ENCODE measurements at places on chromosomes 2 and 18.

DNA sequence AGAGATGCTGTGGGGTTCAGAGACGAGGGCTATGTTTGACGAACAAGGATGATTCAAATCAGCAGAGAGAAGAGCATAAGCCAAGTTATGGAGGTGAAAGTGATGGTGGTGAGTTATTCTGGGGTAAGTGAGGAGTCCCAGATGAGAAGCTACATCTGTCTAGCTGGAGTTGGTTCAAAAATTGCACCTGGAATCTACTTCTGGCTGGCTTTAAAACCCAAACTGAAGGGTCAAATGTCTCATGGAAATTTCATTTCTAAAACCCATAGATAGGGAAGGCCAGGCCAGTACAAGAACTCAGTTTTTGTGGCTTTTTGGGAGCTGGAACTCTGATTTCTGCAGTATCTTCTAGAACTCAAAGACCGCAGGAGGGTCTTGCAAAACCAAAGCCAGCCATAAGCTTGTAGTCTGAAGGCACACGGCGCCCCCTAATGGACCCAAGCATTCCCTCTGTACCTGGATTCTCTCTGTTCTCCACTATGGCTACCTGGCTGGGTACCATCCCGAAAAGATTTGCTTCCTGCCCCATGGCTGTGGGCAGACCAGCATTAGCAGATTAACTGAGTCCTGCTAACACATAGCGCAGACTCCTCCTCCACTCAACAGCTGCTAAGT is 229.1 kb upstream of the SLC14A2 start:
- DNase-seq = no peak

- DNase-seq = no peak
Measured at GRCh38 chr2:37585295-37585908, 86.0 kb downstream of the CDC42EP3 start.

- no peak for DNase-seq
Measured at GRCh38 chr2:72457801-72458516, 310.3 kb upstream of the CYP26B1 start.

- DNase-seq = no peak
Measured at GRCh38 chr2:149184991-149185390, 145.4 kb upstream of the LYPD6 start.

DNA sequence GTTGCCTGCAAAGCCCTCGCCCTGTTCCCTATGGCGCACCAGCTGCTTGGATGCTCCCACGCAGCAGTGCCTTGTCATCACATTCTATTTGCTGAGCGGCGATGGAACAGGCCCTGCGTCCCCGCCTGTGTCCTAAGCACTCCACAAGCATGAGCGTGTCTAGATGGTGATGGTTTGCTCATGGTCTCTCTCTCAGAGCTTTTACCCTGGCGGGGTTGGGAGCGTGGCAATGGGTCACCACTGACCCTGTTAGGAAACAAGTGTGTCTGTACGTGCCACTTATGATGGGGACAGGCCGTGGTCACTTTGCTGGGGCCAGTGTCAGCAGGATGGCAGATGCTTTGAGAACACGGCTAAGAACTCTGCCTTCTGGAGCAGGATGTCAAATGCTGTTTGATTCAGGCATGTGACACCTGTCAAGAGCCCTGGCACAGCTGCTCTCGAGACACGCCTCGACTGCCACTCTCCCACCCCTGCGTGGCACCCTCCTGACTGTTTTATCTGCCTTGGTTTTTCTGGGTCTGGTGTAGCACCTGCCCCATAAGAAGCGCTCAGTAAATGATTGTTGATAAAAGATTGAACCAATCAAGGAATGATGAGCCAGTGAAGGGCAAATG is 44.2 kb downstream of the RRM2 start:
- DNase-seq = no peak
